Stimulated activated CD8-positive, alpha-beta memory T cell treated with anti-CD3 and anti-CD28 coated beads, Interleukin-4, amount 100 ng/mL, for 4 hours (primary cell): ENCODE measurements at places on chromosomes 4 and X.

GRCh38 chr4:6542951-6543350, 32.0 kb upstream of the MAN2B2 start:
- no peak for DNase-seq

- DNase-seq = no peak
Measured at GRCh38 chr4:181821039-181822004, 421.9 kb upstream of the TENM3 start.

DNA sequence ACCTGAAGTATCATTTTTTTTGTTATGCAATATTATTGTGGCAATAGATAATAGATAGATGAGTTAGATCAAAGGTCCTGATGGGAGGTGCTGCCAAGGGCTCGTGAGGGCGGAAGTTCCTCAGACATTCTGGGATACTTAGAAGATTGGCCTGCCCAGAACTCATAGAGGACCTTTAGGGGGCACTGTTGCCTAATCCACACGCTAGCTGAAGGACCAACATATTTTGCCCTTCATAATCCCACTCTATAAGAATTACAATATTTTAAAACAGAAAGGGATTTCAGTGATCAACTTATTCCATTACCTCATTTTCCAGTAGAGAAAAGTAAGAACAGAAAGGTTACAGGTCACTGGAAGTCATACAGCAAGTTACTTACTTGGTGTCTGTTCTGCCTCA, 22.9 kb upstream of the COX7B2 start:
- no peak for DNase-seq

- DNase-seq = no peak
Measured at GRCh38 chrX:110163488-110163887, 154.4 kb downstream of the AMMECR1 start.

DNA sequence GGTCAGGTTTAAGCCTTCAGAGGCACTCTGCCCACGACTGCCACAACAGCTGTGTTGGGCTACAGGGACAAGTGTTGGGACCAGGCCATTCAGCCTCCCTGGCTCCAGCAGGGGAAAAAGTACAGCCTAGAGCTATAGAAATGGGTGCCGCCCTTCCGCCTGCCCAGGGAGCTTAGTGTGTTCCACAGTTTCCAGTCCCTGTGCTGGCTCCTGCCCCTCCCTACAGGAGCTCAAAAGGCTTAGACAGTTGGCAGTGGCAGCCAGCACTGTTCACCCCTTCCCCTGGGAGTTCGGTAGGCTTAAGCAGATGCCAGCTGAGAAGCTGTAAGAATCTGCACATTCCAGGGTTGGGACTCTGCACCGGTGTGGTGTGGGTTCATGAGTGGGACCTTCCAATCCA, 408.2 kb upstream of the INTU start:
- no peak for DNase-seq

DNA sequence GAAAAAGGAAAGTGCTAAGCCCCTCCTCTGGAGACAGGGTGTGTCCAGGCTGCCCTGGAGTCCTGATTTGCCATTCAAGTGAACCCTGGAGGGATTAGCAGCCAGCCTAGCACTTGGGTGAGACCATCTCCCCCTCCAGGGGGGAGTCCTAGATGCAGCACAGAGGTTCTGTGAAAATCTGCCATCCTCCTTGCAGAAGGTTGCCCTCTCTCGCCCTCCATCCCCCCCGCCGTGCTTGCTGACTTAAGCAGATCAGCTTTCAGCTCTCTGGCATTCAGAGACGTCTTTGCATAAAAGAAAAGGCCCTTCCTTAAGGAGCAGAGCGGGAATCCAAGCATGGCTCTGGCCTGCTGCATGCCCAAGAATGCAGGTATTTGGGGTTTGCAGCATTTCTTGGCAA, 102.1 kb upstream of the SCML1 start:
- DNase-seq = no peak

- DNase-seq = no peak
Measured at GRCh38 chr4:56744030-56744429, 62.9 kb upstream of the HOPX start.

DNA sequence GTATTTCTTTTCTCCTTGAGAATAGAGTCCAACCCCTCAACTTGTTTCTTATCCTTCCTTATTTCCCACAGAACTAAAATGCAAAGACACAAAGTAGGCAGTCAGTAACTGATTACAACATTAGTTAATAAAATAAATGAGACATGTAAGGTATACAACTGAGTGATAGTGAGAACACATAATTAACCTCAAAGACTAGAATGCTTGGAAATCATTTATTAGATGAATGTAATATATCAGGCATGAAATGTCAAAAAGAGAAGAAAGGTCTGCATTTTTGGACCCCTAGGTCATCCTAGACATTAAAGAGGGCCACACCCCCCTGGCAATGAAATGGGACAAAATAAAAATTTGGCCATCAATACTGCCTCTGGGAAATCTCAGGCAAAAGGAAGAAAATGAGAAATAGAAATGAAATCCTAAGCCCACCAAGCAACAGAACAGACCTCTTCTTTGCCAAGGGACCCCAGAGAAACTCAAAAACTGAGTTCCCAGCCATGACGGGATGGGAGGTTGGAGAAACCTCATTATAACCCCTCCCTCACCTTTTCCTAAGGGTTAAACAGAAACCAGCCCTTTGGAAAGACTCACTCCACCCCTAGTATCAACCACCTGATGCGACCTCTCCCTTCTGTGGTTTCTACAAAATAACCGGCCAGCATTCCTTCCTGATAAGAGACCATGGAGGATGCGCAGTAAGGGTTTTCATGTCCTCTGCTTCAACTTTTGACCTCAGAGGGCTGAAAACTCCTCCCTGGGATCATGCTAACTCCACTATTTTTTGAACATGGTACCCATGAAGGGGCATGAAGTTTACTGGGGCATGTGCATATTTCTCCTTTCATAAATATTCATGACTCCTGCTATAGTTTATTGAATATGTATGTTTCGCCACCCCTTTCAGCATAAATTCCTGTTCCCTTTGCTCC, 90.0 kb upstream of the EXOC1L start:
- DNase-seq = no peak

GRCh38 chr4:184313702-184314659, 96.3 kb upstream of the ENPP6 start:
- no peak for DNase-seq

GRCh38 chr4:1491328-1492141, 85.3 kb upstream of the NKX1-1 start:
- DNase-seq = no peak

DNA sequence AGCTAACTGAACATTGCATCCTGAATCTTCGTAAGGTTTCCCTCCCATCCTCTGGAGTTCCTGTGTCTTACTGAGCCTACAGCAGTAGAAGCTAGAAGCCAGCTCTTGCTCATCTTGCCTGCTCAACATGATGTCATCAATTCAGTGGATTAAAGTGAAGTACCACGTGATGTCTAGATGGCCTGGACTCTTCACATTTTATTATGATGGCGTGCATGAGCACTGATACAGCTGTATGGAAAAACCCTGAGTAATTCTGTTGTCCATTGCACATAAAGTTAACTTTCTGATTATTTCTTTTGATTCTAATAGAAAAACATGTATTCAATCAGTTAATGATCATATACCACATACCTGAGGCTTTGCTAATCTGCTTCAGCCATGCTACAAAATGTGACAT, 2387.7 kb upstream of the TENM3 start:
- DNase-seq = no peak

GRCh38 chr4:38462367-38463055, 201.5 kb upstream of the KLF3 start:
- DNase-seq = no peak

DNA sequence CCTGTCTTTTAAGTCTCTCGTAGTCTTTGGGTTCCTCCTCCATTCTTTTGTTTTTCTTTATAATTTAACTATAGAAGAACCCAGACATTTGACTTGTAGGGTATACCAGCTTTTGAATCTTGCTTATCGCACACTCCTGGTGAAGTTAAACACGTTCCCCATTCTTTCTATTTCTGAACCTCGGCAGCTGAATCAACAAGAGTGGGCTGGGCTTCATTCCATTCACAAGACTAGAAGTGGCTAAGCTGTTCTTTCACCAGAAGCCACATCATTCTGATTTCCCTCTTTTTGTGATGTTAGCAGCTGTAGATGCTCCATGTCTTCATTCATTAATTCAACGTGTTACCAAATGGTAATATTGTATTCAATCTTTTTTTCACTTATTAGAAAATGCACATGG, 167.9 kb downstream of the CORIN start:
- DNase-seq = no peak

GRCh38 chrX:23822841-23823240, 39.9 kb downstream of the SAT1 start:
- no peak for DNase-seq

- no peak for DNase-seq
Measured at GRCh38 chr4:67446811-67447210, 98.5 kb downstream of the CENPC start.

- DNase-seq = no peak
Measured at GRCh38 chr4:140628016-140628415, 59.3 kb upstream of the UCP1 start.

- no peak for DNase-seq
Measured at GRCh38 chr4:177446586-177446985, 4.3 kb upstream of the AGA start.

DNA sequence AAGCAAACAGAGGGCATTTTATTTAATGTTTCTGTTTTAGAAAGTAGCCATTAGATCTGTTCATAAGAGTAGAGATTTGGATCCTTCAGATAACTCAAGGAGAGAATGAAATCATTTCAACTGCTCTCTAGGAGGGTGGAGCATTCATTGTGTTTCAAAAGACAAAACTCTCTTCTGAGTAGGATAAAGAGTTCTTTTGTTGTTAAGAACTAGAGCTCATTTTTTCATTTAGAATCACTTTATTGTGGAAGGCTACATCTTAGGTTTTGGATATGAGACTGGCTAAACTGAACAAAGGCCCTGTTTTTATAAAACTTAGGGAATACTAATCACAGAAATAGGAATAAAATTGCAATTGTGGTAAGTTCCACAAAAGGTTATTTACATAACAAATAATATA, 193.9 kb upstream of the PCDH10 start:
- DNase-seq = no peak

DNA sequence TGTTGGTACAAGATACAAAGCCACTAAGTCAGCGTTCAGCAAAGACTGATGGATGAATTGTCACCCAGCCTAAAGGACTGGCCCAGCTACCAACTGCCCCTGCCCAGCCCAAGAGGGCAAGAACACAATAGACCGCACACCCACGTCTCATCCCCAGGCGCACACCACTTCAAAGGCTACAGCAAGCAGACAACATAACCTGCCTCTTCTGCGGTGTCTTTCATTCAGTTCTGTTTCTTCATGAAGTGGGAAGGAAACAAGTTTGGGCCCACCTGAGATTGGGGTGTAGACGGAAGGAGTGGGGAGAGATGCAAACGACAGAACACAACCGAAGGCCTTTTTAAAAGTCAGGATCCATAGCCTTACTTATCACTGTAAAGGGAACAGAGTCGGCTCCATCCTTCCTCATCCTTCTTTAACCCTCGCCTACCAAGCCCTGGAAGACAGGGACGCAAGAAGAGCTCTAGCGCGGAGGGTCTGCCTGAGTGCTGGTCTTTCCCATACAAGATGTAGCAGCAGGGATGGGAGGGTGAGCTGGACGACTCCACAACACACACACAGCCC, 691 bp downstream of the SCARB2 start:
- DNase-seq = no peak

GRCh38 chrX:5936438-5936837, 292.2 kb downstream of the NLGN4X start:
- no peak for DNase-seq

- DNase-seq = no peak
Measured at GRCh38 chr4:14167876-14168510, 540.5 kb upstream of the BOD1L1 start.

- no peak for DNase-seq
Measured at GRCh38 chr4:158333820-158334219, 123.5 kb downstream of the TMEM144 start.

DNA sequence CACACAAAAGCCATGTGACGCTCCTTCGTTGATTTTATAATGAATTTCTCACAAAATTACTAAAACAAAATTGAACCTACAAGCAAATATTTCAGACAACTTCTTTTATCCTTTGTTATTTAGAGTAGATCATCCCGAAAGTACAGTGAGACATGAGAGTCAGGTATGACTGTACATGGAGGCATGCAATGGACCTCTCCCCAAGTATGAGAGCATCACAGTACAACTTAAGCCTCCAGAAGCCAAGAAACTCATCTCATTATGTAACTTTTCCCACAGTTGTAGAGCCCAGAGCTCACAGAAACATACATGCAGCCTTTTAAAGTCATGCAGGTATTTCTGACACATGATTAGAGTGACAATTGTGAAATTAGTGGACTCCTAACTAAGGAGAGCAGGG, 167.7 kb downstream of the PAPSS1 start:
- DNase-seq = no peak
